ENCODE measurements at places on chromosomes 7 and 10.

DNA sequence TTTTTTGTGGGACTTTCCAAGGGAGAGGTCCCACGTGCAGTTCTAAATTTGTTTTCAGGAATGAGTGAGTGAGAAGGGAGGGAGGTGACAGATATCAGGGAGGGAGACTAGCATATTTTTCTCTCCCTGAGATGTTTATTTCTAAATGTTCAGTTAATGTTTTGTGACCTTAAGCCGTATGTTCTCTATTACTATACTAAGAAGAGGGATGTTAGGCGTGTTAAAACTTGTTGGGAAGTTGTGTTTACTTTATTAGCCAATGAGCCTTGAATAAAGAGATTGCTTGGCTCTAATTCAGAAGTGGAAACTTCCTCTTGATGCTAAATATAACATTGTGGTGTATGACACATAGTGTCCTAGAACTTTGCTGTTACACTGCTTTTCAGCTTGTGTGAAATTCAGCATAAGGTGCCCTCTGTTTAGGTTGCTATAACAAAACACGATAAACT is 37.3 kb downstream of the DNAH11 start:
- DNase-seq = no peak

GRCh38 chr7:93148144-93148543 is at the start of gene SAMD9L:
Gene SAMD9L (minus strand): TSS chr7:93148385. CDS start chr7:93135971, 12,414 bp downstream.
- no peak for DNase-seq

GRCh38 chr10:43393606-43394360 is 15.2 kb downstream of the HNRNPF start:
- no peak for DNase-seq

DNA sequence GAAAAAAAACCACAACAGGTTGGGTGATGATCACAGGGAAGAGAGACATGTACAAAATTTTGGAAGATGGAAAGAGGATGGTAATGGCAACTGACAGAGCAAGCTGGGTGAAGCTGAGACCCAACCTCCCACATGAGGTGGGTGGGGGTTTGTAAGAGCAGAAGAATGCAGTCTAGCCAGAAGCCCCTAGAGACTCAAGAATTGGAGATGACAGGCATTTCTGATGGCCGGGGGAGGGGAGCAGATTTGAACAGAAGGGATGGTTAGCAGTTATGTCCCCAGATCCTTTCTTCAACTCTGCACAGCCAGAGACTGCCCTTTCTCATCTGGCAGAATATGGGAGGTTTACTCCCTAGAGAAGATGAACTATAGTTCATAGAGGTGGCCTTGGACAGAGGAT is 208.0 kb downstream of the GALNT17 start:
- DNase-seq = no peak

DNA sequence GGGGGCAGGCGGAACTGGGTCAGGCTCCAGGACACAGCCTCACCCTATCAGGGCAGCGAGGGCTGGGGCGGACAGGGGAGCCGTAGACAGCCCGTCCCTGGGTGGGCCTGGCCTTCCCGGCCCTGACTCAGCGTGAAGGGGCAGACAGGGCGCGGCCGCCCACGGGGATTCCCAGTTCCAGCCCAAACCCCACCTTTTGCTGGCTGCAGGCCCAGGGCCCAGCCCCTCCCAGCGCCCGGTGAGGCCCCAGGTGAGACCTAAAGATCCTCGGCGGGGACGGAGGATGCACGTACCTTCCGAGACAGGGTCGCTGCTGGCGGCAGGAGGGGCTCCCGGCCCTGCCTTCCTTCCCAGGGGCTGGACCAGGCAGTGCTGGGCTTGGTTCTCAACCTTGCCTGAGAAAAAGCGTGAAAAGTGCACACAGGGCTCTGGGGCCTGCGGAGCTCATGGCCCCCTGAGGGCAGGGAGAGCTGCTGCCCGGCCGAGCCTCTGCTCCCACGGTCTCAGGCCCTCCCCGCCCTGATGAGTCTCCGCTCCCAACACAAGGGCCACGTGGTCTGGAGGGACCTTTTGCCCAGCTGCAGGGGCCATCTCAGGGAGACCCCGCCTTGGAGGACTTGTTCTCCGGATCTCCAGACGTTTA is 43.9 kb upstream of the DNAJB6 start:
- DNase-seq = no peak

DNA sequence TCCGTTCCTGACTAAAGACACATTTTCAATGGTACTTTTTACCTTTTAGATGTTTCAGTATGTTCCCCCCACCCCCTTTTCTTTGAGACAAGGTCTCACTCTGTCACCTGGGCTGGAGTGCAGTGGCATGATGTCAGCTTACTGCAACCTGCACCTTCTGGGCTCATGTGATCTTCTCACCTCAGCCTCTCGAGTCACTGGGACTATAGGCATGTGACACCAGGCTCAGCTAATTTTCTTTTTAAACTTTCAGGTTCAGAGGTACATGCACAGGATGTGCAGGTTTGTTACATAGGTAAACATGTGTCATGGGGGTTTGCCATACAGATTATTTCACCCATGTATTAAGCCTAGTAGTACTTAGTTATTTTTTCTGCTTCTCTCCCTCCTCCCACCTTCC is 99.3 kb upstream of the RPA3 start:
- DNase-seq = no peak

DNA sequence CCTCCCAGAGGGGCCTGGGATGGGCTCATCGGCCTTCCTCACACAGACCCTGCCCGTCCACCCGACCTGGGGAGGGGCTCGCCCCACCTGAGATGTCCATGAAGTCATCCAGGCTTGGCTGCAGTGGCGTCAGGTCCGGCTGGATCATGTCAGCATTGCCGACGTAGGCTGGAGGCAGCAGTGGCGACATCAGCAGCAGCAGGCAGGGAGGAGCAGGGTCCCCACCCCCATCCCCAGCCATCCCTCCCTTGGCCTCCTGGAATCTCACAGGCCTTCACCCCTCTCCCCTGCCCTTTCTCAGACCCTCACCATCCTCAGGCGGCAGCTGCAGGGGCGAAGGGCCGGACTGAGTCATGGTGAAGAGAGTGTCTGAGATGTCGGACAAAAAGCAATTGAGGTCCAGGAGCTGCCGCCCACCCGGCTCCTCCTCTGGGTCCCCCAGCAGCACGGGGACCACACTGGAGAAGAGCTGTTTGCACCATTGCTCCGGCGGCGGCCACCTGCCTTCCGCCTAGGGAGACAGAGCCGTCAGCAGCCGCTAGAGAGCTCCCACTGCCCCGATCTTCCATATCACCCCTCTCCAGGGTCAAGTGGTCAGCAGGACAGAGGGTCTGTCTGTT is 18.6 kb downstream of the MLXIPL start:
- DNase-seq = no peak

DNA sequence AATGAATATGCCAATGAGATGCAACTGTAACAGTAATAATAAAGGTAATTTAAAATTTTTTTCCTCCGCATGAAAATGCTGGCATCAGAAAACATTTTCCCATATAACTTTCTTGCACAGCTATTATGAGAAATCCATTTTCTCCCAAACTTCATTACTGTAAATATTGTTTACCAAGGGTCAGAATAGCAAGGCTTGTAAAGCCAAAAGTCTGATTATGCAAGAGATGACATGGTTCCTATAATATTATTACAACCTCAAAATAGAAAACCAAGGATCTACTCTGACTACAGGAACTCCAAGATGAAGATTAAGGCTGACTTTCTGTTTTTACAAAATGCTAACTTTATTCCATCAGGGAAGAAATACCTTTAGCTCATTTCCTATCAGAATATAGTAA is 162.7 kb upstream of the CDK1 start:
- DNase-seq = no peak

DNA sequence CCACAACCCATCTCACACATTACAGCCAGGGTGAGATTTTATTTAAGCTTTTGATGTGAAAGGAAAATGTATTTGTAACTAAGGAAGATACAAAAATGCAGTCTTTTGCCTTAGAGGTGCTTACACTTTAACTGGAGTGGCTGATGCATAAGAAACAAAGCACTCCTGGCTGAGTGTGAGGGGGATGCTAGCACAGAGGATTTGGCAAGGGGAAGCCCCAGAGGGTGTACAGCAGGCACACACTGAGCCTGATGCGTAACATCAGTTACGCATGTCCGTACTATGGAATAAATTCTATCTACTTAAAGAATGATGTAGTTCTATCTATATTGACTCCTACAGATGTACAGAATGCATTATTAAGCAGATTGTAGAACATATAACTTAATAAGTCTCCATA is 17.8 kb downstream of the GIMAP8 start:
- no peak for DNase-seq

DNA sequence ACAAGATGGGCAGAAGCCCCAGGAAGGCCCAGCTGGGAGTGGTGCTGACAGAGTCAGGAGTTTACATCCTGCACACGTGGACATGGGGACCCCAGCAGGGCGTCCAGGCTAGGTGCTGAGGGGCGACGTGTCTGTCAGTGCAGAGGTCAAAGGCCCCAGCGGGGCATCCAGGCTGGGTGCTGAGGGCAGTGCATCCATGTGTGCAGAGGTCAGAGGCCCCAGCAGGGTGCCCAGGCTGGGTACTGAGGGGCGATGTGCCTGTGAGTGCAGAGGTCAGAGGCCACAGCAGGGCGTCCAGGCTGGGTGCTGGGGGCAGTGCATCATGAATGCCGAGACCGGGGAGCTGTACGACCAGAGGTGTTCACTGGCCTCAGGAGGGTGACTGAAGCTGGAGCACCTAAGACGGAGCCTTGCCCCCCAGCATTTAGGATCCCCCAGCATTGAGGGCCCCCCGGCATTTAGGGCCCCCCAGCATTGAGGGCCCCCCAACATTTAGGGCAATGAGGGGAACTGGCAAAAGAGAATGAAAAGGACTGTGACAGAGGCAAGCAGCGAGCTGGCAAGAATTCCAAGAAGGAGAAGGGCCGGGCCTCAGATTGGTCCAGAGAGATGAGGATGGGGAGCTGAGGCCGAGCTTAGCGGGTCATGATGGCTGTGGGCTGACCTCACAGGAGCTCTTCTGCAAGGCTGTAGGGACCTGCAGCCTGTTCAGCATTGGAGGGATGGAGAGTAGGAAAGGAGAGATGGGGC is 474.9 kb downstream of the PTPRN2 start:
- DNase-seq = no peak

DNA sequence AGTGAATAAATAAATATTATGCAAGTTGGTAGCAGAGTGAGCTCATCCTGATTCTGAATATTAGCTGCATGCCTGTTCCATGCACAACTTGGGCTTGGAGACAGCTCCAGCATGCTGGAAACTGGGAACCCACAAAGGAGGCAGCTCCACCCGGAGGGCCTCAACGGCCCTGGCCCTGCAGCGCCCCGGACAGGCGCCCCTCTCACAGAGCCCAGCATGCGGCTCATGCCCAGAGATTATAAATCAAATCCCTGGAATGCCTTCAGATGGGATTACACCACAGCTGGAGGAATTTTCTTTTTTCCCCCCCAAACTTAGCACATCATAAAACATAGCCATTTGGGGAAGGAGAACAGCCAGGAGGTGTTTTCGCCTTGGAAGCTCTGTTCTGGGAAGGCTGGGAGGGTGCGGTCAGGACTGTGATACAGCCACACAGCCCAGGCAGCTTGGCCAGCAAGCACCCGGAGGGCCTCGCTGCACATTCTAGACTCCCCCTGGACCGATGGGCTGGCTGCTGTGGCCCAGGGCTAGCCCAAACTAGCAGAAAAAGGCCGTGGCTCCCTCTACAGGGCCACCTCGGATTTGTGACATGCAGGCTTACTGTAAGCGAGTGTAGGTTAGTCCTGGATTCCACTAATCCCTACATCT is 102.4 kb downstream of the PTPN20 start:
- no peak for DNase-seq

Data from AG09319 (cell line).